ENCODE measurements at places on chromosomes 12 and 14. TPM values are rescaled to one million over a fixed set of nuclear protein-coding genes. Genes with fewer than 3 reads are reported as not detected.

The SDR9C7 gene
- 0.38 TPM for total RNA-seq

The PLXNC1 gene
- total RNA-seq: 73.7 TPM

The NGB gene
- 1.4 TPM for total RNA-seq

The LIN7A gene
- total RNA-seq: 35.1 TPM

The CHST11 gene
- 13.0 TPM for total RNA-seq

The ZNF641 gene
- 51.1 TPM for total RNA-seq

The KRT75 gene
- 0.71 TPM for total RNA-seq

The AKAP3 gene
- total RNA-seq: 0.99 TPM

The MANSC4 gene
- total RNA-seq: not detected

The C12orf54 gene
- total RNA-seq: not detected

The PROX2 gene
- not detected for total RNA-seq

The TRPV4 gene
- total RNA-seq: 1.4 TPM

The LRFN5 gene
- 28.9 TPM for total RNA-seq

The TNFAIP2 gene
- 42.7 TPM for total RNA-seq

The CACNA1C gene
- 16.3 TPM for total RNA-seq

The MYL6B gene
- 153 TPM for total RNA-seq

The DBX2 gene
- 0.22 TPM for total RNA-seq

Measured in camera-type eye (tissue), 1 donor.